ENCODE measurements at places on chromosomes 5 and 9. TPM values are rescaled to one million over a fixed set of nuclear protein-coding genes. Genes with fewer than 3 reads are reported as not detected.

ITGA2 gene
- 5.9 TPM for total RNA-seq

DELE1 gene
- 85.4 TPM for total RNA-seq

FUBP3 gene
- 68.5 TPM for total RNA-seq

PCDHA9 gene
- 42.6 TPM for total RNA-seq

C5orf52 gene
- total RNA-seq, result not detected

FGF18 gene
- 0.63 TPM for total RNA-seq

CERT1 gene
- total RNA-seq, result 61.7 TPM

TJP2 gene
- total RNA-seq, result 9.7 TPM

SLC27A6 gene
- total RNA-seq, result 0.94 TPM

IFNK gene
- not detected for total RNA-seq

LRRTM2 gene
- total RNA-seq, result 90.5 TPM

BSPRY gene
- total RNA-seq, result not detected

CER1 gene
- total RNA-seq, result 0.63 TPM

TLR4 gene
- 4.1 TPM for total RNA-seq

GPR150 gene
- not detected for total RNA-seq

SUSD3 gene
- total RNA-seq, result 1.3 TPM

GABRA6 gene
- total RNA-seq, result not detected

OTP gene
- not detected for total RNA-seq

SPINK6 gene
- total RNA-seq, result not detected

ANKRD34B gene
- total RNA-seq, result 0.31 TPM

ENTPD2 gene
- 0.63 TPM for total RNA-seq

C9orf50 gene
- not detected for total RNA-seq

PTGDS gene
- total RNA-seq, result 11.9 TPM

Data from parietal lobe (tissue), 2 donors.